NCI-H510A treated with DMSO at 0.1 percent for 48 hours (cell line): ENCODE measurements at places on chromosomes 16 and 17.

DNA sequence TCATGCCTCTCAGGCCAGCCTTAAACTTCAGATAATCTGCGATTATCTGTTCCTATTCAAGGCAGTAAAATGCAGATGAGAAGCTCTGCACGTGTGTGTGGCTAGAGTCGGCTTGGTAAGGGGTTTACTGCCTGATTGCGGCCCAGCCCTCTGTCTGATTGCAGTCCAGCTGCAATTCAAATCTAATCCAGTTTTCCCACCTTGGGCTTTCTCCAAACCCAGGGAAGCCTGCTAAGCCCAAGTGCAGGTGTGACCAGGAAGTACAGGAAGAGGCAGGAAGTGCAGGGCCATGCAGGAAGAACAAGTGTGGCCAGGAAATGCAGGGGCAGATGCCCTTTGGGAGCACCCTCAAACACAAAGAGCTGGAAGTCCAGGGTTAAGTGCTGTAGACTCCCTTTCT, 314.9 kb downstream of the CEP112 start:
- no peak for DNase-seq

- no peak for DNase-seq
Observed at GRCh38 chr16:69563605-69564580, 1.9 kb upstream of the NFAT5 start.

DNA sequence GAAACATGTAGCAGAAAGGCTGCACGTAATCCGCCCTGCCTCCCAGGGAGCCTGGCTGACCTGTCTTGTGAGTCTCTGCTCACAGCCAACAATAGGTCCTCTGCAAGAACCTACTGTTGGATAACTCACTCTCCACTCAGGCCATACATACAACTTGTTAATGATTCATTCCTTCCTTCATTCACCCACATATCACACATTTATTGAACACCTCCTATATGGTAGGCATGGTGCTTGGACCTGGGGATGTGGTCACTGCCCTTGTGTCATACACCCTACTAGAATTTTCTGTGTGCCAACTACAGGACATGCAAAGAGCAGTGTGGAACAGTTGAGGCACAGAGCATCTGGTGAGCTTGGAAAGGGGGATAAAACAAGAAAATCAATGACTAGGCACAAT, 28.1 kb upstream of the HNF1B start:
- DNase-seq: no peak

- DNase-seq: no peak
Observed at GRCh38 chr17:38984666-38985065, 17.5 kb upstream of the FBXO47 start.

GRCh38 chr17:21463779-21464407, 87.7 kb downstream of the KCNJ12 start:
- DNase-seq: no peak

- DNase-seq: no peak
Observed at GRCh38 chr16:11651796-11652195, 16.5 kb upstream of the SNN start.

DNA sequence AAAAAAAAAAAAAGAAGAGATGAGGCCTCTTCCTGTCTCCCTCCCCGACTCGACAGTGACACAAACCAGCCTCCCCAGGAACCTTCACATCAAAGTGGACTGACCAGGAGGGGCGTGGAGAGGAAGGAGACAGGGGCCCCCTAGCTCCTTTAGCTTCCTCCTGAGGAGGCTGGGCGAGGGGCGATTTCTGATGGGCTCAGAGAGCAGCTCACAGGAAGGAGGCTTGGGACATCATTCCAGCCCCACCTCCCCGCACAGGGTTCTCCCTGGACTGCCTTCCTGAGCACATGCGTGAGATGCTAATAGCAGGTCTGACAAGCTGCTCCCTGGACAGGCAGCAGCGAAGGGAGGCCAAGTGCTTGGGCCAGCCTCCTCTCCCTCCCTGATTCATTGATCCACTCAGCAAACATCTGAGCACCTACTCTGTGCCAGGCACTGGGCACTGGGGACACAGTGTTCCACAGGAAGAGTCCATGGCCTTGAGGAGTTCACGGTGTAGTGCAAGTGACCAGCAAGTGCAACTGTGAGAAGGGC, 14.4 kb upstream of the DOK4 start:
- DNase-seq: no peak

- DNase-seq: no peak
Observed at GRCh38 chr17:67779098-67779672, 46.1 kb upstream of the BPTF start.

DNA sequence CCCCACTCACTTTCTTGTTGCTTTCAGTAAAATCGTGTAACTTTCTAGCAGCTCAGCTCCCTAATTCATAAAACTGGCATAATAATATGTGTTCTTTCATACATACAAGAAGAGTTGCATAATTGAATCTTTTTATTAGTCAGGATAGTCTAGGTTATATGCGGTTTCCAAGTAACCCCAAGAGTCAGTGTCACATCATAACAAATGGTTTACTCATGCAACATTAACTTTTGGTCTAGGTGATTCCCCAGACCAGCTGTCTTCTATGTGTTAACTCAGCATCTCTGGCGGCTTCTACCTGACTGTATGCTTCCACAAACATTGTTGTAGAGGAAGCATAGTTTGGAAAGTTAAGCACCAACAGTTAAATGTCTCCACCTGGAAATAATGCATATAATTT, 1000.4 kb downstream of the CDH11 start:
- no peak for DNase-seq

DNA sequence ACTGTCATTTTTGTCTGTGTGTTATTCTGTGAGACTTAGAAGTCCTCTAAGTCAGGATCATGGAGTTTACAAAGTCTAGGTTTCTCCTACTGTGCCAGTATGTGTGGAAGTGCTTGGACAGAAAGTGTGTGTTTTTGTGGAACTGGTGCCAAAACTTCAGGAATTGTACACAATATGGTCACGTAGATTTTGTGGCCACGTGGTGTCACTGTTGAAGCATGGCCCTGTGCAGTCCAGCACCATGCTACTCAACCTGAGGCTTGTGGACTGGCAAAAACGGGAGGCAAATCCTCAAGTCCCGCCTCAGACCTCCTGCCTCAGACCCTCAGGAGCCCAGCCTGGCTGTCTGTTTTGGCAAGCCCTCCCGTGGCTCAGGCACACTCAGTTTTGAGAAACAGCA, 16.7 kb upstream of the ALKBH5 start:
- DNase-seq: no peak

DNA sequence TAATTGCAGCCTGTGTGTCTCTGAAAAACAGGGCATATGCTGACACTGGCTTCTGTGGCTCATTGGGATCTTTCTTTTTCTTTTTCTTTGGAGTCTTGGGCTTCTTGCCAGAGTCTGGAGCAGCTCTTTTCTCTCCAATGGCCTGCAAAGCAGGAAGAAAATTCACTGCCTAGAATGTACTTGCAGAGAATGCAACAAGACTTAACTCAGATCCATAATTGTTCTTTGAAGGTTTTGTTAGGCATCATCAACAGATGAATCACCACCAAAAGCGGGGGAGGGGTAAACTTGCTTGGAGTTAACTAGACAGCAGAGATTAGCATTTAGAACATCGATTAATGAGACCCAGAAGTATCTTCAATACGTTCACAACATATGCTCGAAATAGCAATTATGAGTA, 100.9 kb downstream of the TOX3 start:
- DNase-seq: no peak
